ENCODE measurements at places on chromosomes 4 and X. TPM values are rescaled to one million over a fixed set of nuclear protein-coding genes. Genes with fewer than 3 reads are reported as not detected.

The CLIC2 gene
- 7.3 TPM for total RNA-seq

- no peaks in the 10 kb centered on the region for H3K4me1 ChIP-seq
- H3K27me3 ChIP-seq: no peaks in the 10 kb centered on the region
Observed at GRCh38 chr4:135186002-135186401, 984.4 kb upstream of the PABPC4L start.

DNA sequence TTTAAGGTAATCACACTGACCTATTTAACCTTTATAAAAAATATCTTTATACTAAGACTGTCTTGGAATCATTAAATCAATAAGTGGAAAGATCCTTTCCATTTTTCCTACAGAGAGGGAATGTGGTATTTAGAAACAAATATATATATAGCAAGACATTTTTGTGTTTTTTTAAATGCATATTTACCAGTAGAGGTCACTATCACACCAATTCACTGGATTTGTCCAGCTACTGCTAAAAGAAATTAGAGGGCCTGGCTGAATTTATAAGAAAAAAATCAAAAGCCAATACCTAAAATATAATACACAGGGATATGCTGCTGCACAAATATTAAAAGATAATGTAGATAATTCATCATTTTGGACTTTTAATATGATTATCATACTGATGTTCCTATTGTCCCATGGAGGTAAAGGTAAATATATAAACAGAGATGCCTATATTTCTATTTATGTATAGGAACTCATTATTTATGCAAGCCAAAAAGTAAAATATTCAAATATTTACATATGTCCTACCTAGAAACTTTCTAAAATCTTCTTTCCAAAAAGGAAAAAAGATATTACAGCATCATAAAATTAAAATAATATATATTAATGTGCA is 69.5 kb downstream of the PDE5A start:
- H3K4me1 ChIP-seq: no peaks in the 10 kb centered on the region
- peaks cover 7% of the 10 kb centered on the region for H3K36me3 ChIP-seq
- no peaks in the 10 kb centered on the region for H3K27me3 ChIP-seq
- H3K27ac ChIP-seq: no peak overlapping the region
- no peak overlapping the region for H3K4me3 ChIP-seq

- H3K4me3 ChIP-seq: no peak overlapping the region
- no peaks in the 10 kb centered on the region for H3K4me1 ChIP-seq
- H3K27me3 ChIP-seq: no peaks in the 10 kb centered on the region
- H3K36me3 ChIP-seq: no peaks in the 10 kb centered on the region
- no peak overlapping the region for H3K27ac ChIP-seq
Observed at GRCh38 chr4:152307669-152308068, 228.2 kb downstream of the FBXW7 start.
